ENCODE measurements at places on chromosomes 5 and 9.

DNA sequence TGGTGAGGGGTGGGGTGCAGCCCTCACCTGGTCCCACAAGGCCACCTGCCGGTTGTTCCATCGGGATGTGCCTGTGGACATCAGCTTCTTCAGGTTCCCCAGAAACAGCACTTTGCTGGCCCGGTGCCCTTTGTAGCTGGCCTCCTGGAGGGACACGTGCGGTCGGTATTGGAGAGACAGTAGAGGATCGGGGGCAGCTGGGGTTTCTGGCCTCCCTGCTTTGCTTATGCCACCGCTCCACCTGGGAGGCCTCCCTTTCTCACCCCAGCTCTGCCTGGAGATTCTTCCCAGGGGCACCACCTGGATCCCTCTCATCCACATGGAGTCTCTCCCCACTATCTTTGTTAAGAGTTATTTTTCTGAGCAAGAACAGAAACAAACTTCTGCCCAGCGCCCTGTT is 13.1 kb upstream of the TRIM14 start:
- no peak for DNase-seq

GRCh38 chr5:139759219-139759721 is 36.3 kb upstream of the PSD2 start:
- DNase-seq, result no peak

DNA sequence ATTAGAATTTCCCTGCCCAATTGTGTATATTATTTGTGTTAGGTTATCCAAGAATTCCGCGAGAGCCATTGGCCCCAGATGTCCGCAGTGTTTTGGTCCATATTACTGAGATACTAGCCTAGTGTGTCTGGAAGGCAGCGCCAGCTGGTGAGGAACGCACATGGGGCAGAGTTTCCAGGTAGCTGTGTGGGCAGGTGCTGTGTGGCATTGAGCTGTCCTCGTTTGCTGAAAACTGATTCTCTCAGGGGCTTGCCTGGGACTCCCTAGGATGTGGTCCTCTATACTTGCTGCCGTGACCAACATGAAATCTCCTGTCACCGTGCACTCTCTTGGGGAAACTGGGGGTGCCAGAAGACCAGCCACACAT is 288.7 kb downstream of the FANCC start:
- DNase-seq, result no peak

DNA sequence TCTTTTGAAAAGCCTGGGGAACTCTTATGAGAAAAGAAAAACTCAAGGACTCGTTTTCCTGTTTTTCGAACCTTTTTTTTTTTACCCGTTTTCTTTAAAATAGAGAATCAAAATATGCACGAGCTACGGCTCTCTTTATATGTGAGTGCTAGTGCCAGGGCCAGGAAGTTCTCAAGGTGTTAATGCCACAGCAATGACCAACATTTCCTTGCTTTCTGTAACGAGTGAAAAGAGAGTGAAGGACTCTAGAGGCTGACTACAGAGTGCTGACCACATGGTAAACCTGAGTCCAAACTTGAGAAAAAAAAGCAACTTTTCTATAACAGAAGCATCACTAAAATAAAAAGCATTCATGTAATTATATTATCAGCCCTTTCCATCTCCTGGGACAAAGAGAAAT is 102.2 kb upstream of the SLC28A3 start:
- DNase-seq, result no peak

DNA sequence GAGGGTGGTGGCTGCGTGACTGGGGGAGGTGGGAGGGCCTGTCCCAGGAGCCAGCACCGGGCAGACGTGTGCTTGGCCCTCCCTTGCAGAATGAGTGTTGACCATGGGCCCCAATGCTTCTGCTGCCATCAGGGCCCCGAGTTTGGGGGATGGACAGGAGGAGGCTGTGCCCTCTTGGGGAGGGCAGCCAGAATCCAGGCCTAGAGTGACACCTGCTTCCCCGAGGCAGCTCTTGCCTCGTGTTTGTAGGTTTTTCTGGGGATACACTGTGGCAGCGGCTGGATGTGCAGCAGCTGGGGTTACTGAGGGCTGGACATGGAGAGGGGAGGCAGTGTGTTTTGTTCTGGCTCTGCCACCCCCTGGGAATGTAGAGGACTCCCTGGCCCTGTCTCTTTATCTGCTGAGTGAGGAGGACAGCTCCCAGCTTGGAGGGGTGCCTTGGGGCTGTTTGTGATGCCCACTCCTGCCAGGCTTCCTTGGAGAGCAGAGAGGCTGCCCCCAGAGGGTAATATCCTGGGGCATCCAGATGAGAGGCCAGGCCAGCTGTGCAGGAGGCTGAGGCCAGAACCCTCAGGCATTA is 22.7 kb downstream of the WNK2 start:
- DNase-seq, result no peak

- DNase-seq, result no peak
Observed at GRCh38 chr5:123421773-123422172, 1.4 kb downstream of the CEP120 start.

DNA sequence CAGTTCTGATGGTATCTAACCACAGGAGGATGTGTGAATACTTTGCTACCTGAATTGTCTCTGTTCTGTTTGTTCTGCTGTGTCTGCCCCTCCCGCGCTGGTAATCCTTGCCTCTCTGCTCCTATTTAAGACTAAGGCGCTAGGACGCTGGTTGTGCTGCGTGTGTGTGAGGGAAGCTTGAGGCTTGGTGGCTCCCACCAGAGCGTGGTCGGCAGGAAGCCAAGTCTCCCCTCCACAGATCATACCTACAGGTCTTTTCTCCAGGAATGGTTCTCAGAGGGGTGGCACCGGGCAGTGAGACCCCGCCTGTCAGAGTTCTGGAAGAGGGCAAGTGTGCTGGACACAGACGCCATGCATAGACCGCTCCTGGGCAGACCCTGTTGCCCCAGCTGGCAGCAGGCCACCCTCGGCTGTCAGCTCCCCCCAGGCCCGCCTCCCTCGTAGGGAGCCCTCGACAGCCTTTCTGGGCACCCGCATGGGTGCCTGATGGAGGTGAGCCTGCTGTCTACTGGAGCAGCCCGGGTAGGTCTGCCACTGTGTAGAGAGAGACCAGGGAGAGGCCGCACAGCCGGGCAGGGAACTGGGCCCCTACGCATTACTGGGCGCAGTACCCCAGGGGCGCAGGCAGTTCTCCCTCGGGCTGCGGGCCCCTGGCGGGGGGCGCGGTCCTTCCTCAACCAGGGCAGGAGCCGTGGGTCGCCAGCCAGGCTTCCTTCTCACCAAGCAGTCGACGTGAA is 53.4 kb upstream of the ROR2 start:
- DNase-seq, result no peak

- DNase-seq, result no peak
Observed at GRCh38 chr5:178625679-178626483, 969 bp downstream of the CLK4 start.

- DNase-seq, result no peak
Observed at GRCh38 chr9:133943036-133943780, 48.9 kb downstream of the VAV2 start.

DNA sequence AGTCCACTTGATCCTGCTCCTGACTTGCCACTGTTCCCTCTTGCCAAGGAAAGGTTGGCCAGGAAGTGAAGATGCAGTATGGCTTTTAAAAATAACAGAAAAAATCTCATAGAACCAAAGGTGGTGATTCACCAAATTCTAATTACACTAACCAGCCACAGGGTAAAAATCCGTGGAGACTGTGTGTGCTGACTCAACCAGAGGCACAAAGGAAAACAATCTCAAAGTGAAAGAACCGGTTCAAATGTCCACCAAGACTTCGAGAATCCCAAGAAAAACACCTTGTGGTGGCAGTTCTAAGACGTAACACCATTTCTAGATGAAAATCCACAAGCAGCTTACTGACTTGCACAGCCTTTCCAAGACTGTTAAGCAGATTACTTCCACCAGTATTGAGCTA is 279.1 kb downstream of the TLE1 start:
- peak; percentile 74 for DNase-seq

DNA sequence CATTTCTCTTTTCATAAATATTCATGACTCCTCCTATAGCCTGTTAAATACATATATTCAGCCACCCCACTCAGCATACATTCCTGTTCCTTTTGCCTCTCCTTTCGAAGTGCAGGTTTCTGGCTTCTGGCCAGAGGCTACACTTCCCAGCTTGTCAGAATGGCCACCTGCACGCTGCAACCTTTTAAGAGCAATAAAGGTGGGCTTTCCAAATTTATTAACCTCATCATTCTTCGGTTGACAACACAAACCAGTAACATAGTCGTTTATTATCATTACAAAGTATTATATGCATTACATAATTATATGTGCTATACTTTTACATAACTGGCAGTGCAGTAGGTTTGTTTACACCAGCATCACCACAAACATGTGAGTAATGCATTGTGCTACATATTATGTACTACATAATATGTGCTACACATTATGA is 16.5 kb upstream of the TMEM171 start:
- DNase-seq, result no peak

DNA sequence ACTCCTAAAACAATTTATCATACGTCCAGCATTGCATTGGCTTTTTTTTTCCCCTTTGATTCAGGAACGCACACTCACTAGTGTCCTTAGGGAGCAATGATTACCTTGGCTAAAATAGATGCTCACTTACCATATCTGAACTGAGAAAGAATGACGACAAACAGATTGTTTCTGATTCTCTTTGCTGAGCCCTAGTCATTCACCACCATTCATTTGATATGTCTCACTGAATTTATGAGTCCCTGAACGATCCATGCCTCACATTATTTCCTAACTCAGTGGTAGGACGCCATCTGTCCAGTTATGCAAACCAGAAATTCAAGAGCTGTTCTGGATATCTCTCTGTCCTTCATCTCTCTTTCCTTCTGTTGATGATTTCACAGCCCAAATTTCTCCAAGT is 39.3 kb upstream of the DAB2 start:
- peak; percentile 90 for DNase-seq

- DNase-seq, result no peak
Observed at GRCh38 chr9:129172816-129173215, 5.2 kb downstream of the IER5L start.

DNA sequence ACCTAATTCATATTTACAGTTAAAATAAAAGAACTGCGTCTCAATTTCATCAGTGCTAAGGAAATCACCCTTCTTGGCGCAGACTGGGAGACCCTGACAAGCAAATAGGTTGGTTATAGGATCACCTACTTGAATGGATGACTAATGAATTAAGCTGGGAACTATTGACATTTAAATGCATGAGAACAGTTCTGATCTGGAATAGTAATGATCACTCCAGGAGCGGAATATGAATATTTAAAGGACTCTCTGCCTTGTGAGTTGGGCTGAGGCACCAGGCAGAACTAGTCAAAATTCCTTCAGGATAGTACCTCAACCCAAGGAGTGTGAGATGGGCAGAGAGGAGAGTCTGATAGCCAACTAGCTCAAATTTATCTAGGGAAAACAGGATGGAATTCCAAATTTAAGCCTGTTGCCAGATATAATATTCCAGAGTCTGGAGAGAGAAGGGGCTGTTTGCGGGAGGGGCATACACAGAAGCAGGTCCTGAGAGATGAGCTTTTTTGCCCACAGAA is 364.4 kb downstream of the CSNK1G3 start:
- DNase-seq, result no peak

DNA sequence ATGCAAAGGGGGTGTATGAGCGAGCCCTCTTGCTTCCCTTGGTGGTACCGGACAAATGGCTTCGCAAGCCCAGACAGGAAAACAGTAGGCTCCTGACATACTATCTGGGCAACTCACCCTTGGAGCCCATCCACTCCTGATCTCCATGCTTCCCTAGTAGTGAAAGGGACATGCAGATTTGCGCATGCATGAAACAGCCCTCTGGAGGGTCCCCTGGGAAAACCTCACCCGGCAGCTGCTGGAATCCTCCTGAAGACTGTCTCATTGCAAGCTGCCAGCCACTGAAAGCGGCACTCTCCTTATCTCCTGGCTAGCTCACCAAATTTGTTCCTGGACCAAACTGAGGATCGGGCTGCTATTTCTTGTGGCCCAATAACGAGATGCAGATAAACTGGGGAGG is 10.2 kb downstream of the ZNF169 start:
- DNase-seq, result no peak

DNA sequence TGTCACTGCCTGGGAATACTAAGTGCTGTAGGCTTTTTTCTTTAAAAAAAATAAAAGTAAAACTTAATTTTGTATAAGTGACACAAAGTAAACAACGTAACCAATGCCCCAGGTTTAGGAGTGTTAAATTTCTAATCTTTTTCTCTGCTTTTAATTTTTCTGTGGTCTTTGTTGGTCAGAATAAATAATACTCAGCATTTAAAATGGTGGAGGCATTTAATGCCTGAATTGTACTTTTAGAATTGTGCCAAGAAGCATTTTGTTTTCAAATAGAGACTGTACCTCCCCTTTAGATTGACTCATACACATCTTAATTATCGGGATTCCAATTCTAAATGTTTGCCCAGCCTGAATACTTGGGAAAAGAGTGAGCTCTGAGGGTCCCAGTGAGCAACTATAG is 1.6 kb downstream of the DMXL1 start:
- no peak for DNase-seq

- DNase-seq, result no peak
Observed at GRCh38 chr5:135308752-135309151, 90.3 kb downstream of the MACROH2A1 start.

DNA sequence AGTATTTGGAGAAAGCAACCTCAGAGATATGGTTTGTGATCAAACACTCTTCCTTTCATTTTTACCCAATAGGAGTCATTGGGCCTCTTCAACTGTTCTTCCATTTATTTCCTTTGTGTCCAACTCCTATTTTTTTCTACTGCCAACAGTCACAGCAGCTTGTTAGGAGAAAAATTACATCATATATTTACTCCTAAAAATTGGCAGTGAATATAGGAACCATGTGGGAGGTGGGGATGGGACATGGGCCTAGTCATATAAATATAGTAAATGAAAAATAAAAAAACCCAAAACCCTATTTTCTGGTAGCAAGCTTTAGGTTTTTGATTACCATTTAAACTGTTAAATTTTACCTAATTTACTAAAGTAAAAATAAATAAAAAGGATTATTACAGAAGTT is 134.9 kb upstream of the MPDZ start:
- DNase-seq, result no peak

GRCh38 chr5:130501151-130501865 is 597.0 kb downstream of the CHSY3 start:
- DNase-seq, result no peak

DNA sequence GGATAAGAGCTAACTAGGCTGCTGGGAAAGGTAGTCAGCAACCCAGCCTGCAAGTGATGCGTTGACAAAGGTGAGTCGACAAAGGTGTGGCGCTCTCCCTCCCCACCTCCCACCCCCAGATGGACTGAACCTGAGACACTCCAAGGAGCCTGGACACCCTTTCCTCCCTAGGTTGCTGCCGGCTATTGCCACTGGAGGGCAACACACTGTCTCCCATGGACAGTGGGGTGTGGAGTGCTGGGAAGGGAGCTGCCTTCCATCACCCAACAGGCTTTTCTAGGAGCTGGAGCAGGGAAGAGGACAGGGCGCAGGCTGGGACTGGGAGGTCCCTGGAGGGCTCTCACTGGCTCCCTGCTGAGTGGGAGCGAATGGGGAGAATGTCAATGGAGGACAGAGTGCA is 75.4 kb upstream of the ARAP3 start:
- peak; percentile 16 for DNase-seq

DNA sequence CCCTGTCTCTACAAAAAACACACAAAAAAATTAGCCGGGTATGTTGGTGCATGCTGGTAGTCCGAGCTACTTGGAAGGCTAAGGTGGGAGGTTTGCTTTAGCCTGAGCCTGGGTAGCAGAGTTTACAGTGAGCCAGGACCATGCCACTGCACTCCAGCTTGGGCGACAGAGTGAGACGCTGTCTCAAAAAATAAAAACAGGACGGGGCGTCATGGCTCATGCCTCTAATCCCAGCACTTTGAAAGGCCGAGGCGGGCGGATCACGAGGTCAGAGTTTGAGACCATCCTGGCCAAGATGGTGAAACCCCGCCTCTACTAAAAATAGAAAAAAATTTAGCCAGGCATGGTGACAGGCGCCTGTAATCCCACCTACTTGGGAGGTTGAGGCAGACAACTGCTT is 40.3 kb downstream of the UBE2D2 start:
- no peak for DNase-seq

Data from stromal cell of bone marrow (primary cell).